ENCODE measurements at places on chromosomes 3 and 15.

GRCh38 chr3:25589104-25589782 is 75.5 kb downstream of the TOP2B start:
- no peak for DNase-seq

- DNase-seq = no peak
These were observed 27.3 kb downstream of the PTPN23 start for GRCh38 chr3:47407896-47408838.

DNA sequence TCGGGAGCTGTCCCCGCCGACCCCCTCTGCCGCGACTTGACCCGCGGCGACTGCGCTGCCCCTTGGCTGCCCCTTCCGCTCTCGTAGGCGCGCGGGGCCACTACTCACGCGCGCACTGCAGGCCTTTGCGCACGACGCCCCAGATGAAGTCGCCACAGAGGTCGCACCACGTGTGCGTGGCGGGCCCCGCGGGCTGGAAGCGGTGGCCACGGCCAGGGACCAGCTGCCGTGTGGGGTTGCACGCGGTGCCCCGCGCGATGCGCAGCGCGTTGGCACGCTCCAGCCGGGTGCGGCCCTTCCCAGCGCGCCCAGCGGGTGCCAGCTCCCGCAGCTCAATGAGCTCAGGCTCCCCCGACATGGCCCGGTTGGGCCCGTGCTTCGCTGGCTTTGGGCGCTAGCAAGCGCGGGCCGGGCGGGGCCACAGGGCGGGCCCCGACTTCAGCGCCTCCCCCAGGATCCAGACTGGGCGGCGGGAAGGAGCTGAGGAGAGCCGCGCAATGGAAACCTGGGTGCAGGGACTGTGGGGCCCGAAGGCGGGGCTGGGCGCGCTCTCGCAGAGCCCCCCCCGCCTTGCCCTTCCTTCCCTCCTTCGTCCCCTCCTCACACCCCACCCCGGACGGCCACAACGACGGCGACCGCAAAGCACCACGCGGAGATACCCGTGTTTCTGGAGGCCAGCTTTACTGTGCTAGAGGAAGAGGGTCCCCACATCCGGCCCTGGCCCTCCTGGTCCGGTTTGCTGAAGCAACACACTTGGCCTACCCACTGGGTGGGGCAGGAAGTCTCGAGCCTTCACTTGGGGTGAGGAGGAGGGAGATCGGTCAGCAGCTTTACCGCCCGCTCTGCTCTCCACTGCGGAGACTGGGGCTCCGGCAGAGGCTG is at the start of gene RASSF1:
TSS of gene RASSF1 (minus strand) at position 389 of the 882 bp plus-strand sequence. CDS start at position 358, 31 bp downstream.
- peak; percentile 29 for DNase-seq

- DNase-seq = no peak
These were observed 286.1 kb upstream of the TPM1 start for GRCh38 chr15:62756326-62756994.

DNA sequence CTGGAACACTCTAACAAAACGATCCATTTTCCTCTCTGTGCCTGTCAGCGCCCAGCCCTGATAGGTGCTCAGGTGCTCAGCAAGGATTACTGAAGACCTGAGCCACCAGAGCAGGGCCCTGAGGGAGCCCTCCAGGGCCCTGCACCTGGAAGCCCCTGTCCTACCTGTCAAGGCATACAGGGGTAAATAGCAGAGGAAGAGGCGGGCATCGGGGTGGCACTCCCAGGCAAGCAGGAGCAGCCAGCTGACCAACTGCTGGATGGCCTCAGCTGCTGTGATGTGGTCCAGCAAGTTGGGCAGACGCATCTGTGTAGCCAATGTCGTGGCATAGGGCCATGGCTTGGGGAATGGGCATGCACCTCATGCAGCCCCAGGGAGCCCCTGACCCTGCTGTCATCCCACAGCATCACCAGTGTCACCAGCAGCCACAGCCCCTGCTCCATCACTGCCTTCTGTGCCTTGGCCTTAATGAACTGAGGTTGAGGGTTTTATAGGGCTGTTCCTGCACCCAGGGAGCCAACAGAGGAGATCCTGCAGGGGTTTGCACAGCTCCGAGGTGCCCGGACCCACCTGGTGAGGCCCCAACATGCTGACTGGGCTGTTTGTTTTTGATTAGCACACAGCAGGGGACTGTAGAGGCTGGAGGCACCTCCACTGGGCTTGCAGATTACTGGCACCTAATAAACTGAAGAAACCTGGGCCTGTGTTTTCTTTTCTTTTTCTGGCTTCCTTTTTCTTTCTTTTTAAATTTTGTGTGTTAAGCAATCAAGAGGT is 7.9 kb upstream of the WDR6 start:
- no peak for DNase-seq

GRCh38 chr3:30012941-30013543 is 593.4 kb upstream of the TGFBR2 start:
- DNase-seq = peak; percentile 23

GRCh38 chr3:197088370-197088769 is 58.8 kb upstream of the MELTF start:
- DNase-seq = no peak

DNA sequence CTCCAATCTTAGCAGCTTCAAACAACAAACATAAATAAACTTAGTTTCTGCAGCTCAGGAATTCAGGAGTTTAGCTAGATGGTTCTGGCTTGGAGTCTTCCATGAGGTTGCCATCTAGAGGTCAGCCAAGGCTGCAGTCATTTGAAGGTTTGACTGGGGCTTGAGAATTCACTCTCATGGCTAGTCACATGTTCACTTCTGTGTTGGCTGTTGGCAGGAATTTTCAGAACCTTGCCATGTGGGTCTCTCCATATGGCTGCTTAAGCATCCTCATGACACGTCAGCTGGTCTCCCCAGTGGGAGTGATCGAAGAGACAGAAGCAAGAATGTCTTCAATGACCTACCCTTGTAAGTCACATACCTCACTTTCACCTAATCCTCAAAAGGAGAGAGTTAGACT is 269.2 kb upstream of the CNTN3 start:
- DNase-seq = no peak

DNA sequence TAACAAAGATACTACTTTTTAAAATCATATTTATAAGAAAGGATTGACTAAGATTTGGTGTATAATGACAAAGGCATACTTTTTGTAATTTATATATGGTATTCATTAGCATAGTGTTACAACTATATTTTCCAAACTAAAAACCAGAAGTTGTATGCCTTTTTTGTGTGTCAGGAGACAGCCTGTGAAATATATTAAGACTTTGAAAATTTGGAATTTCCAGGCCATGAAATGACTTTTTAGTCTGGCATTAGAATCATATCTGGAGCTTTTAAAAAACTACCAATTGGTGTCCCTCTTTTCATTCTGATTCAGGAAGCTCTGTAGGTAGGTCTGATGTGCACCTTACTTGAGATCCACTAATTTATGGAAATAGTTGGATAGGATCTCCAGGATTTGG is 41.9 kb downstream of the CALML4 start:
- DNase-seq = no peak

DNA sequence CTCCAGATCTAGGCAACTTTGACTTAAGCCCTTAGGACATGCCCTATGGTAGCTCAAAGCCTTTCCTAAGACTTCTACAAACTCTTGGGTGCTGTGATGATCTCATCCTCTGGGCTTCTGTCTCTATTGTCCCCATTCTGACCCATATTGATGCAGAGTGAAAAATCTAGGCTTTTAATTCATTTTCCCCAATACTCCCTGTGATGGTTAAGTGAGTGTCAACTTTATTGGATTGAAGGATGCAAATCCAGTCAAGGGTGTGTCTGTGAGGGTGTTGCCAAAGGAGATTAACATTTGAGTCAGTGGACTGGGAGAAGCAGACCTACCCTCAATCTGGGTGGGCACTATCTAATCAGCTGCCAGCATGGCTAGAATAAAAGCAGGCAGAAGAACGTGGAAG is 97.3 kb upstream of the NUDT16 start:
- DNase-seq = no peak

GRCh38 chr3:59317386-59317785 is 267.6 kb upstream of the CFAP20DC start:
- DNase-seq = no peak

GRCh38 chr15:89123181-89123525 is 34.9 kb downstream of the ABHD2 start:
- DNase-seq = no peak

GRCh38 chr3:141471160-141471559 is 15.7 kb upstream of the RASA2 start:
- DNase-seq = no peak

DNA sequence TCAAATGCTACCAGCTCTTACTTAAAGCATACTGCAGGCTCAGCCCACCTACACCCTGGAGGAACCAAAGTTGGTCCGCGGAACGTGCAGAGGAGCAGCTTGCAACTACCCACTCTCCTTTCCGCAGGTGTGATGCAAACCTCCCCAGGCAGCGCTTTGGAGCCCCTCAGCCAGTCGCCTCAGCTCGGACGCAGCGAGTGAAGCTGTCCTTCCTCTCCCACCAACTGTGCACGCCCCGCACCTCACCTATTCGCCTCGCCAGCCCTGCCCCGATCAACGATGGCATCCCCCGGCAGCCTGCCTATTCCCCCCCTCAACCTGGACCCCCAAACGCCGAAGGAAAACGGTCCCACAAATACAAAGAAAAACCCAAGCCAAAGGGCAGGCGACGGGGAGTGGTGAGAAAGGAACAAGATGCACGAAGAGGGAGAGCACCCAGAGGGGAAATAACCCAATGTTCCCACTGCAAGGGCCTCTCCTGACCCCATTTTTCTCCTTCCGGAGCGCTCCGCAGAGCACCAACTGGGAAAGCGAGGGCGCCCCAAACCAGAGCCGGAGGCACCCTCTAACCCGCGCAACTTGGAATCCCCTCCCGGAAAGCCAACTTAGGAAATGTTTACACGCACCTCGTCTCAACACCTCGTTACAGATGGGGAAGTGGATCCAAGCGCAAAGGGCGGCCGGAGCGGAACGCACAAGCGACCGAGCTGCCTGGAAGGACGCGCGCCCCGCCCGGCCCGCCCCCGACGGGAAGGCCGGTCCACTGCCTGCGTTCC is 665 bp downstream of the GLB1 start:
- peak; percentile 53 for DNase-seq

- no peak for DNase-seq
These were observed 412.8 kb downstream of the DIPK2A start for GRCh38 chr3:144384241-144384979.

- no peak for DNase-seq
These were observed 38.2 kb downstream of the FOXP1 start for GRCh38 chr3:71545330-71545729.

DNA sequence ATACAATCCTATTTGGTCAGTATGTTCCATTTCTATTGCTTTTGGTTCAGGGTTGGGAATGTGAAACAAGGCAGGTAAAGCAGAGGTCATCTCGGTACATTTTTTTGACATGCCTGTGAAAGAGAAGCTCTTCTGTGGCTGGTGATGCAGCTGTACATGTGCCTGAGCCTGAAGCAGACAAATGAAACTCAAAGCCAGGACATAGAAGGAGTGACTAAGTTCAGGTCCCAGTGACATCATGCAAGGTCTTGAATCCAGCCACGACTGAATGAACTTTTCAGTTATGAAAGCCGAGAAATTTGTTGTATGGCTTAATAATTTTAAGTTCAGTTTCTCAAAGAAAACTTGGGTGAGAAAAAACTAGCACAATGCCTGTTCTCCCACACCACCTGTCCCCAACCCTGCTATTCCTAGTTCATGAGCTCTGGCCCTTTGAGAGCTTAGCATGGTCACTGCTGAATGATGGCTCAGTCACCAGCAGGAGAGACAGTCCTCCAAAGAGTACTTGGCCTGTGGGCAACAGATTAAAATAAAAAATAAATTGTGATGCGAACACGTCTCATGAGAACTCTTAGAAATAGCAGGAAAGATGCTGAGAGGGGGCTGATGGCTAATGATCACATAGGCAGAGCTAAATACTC is 600.2 kb upstream of the GRM7 start:
- no peak for DNase-seq

GRCh38 chr15:73628976-73629797 is 4.0 kb downstream of the NPTN start:
- DNase-seq = no peak

Data from memory B cell (primary cell).